ENCODE measurements at places on chromosomes 11 and 22.
A peak's percentile ranks its signal among the peaks of the same experiment; 100 is the strongest.

DNA sequence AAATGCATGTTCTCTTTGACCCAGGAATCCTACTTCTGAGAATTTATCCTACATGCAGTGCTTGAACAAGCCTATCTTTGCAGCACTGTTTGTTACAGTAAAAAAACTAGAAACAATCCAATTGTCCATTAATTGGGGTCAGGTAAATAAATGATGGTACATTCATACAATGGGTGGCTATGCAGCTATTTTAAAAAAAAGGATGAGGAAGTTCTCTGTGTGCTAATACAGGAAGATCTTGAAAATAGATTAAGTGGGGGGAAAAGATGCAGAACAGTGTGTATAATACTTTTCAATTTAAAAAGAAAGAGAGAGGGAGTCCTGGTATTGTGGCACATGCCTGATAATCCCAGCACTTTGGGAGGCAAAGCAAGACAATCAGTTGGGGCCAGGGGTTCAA lies 9.5 kb upstream of the CREB3L1 start:
- DNase-seq: no peak

GRCh38 chr22:10778296-10778814 lies 4749.6 kb upstream of the OR11H1 start:
- DNase-seq: no peak

DNA sequence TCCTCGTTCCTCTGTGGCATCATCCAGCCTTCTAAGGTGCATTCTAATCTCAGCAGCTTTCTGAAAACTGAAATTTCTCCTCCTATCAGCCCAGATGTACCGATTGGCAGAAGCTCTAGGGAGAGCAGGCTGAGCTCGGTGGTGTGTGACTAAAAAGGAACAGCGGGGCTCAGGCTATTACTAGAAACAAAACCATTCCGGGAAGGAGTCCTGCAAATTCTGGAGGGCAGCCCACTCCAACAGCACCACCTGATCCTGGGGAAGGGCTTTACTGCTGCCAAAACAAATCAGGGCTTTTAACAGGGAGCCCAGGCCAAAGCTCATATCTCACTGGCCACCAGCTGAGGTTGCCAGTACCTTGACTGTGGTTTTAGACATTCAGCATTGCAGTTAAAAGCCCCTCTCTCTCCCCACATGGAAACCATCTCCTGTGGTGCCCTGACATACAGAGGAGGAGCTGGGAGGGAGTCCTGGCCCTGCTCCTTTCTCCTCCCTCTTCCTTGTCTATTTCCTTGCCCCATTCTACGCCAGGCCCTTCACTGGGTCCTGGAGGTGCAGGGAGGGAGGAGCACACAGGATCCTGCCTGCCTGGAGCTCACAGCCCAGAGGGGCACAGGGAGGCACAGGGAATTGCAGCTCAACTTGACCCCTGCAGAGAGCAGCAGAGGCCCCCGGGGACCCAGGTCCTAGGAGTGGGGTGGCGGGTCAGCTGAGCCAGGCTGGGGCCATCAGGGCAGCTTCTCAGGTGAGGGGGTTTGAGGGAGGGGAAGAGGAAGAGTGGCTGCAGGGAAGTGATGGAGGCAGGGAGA lies 889 bp downstream of the PLAAT4 start:
- no peak for DNase-seq

DNA sequence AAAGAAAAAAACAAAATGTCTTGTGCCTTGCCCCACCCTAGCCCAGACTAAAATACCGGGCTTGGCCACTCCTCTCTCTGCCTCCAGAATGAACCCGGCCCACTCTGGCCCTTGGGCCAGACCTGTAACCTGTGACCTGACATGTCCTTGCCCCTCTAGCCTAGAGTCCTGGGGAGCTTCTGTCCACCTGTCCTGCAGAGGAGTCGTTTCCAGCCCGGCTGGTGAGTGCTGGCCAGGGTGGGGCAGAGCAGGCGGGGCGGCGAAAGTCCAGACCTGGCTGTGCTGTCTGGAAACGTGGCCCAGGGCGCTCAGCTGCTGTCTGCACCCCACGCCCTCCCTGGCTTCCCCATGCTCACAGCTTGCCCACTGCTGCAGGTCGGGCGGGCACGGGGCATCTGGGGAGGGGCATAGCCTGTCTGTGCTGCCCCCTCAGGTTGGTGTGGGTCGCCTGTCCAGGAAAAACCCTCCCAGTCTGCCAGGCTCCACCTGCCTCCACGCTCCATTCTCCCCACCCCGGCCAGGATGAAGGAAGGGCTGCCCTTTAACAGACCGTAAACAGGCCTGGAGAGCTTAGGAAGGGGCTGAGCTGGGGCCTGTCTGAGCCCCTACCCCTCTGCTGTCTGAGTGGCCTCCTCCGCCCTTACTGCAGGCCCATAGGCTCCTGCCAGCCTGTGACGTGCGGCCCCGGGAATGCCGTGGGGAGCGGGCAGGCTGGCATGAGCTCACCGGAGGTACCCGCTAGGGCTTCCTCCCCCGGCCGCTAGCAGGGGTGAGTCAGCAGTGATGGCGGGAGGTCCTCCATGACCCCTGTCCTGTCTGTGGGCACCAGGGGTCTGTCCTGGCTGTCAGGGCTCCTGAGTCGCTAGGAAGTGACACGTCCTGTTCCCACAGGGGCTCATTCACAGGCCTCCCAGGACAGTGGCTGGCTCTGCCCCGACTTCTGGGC lies 1.9 kb downstream of the CD151 start:
- no peak for DNase-seq

GRCh38 chr11:133823211-133823610 lies 22.1 kb downstream of the SPATA19 start:
- no peak for DNase-seq

DNA sequence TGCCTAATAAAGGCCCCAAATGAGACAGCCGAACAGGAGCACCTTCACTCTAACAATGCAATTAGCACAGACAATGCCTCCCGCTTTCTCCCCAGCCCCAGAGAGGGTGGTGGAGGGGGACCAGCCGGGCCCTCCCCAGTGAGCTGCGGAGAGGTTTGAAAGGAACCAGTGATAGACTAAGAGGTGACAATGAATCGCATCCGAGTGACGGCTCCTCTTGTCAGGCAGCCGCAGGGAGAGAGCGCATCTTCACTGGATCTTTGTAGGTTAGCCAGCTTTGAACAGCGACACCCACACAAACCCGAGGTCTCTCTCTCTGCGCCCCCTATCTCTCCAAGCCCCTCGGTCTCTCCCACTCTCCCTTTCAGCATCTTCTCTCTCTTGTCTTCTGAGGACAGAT lies 28.0 kb downstream of the FLRT1 start:
- DNase-seq: no peak

- DNase-seq: no peak
Observed at GRCh38 chr11:123188508-123189165, 6.4 kb downstream of the CLMP start.

- no peak for DNase-seq
Observed at GRCh38 chr11:111696556-111696955, 69.6 kb downstream of the PPP2R1B start.

GRCh38 chr11:67373648-67374570 lies 511 bp upstream of the CLCF1 start:
- DNase-seq: peak; percentile 79

- DNase-seq: no peak
Observed at GRCh38 chr22:32558681-32559355, 84.2 kb downstream of the FBXO7 start.

DNA sequence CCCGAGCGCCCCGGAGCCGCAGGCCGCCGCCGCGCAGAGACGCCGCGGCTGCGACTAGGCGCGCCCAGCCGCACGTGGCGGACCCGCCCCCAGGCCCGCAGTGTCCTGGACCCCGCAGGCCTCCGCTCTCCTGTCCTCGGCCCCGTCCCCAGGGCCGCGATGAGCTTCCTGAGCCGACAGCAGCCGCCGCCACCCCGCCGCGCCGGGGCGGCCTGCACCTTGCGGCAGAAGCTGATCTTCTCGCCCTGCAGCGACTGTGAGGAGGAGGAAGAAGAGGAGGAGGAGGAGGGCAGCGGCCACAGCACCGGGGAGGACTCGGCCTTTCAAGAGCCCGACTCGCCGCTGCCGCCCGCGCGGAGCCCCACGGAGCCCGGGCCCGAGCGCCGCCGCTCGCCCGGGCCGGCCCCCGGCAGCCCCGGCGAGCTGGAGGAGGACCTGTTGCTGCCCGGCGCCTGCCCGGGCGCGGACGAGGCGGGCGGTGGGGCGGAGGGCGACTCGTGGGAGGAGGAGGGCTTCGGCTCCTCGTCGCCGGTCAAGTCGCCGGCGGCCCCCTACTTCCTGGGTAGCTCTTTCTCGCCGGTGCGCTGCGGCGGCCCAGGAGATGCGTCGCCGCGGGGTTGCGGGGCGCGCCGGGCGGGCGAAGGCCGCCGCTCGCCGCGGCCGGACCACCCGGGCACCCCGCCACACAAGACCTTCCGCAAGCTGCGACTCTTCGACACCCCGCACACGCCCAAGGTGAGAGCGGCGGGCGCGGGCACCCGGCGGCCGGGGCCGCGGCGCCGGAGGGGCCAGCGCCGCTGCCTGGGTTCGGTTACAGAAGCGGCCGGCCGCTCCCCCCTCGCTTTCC lies 528 bp downstream of the WEE1 start:
- peak; percentile 8 for DNase-seq

GRCh38 chr22:39625569-39626537 lies 55.3 kb downstream of the CACNA1I start:
- DNase-seq: no peak

DNA sequence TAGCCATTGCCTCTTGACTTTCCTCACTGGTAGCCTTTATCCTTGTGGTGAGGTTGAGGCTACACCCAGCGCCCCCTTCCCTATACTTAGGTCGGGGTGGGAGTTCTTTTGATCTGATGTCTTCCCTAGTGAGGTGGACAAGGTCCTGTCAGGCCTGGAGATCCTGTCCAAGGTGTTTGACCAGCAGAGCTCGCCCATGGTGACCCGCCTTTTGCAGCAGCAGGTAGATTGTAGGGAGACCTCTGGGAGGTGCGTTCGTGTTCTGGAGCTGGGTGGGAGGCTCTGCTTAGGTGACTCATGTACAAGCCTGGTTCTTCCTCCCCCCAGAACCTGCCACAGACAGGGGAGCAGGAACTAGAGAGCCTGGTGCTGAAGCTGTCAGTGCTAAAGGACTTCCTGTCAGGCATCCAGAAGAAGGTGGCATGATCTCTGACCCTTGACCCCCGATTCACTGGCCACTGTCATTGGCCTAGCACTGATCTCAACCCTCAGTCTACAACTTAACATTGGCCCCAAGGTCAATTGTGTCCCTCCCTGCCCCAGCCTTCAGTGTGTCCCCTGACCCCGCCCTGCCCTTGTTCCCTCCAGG lies 4.9 kb downstream of the INPPL1 start:
- DNase-seq: no peak

GRCh38 chr11:94730153-94730552 lies 38.0 kb upstream of the AMOTL1 start:
- DNase-seq: no peak

GRCh38 chr11:125091247-125091876 lies 20.1 kb downstream of the TMEM218 start:
- DNase-seq: no peak

DNA sequence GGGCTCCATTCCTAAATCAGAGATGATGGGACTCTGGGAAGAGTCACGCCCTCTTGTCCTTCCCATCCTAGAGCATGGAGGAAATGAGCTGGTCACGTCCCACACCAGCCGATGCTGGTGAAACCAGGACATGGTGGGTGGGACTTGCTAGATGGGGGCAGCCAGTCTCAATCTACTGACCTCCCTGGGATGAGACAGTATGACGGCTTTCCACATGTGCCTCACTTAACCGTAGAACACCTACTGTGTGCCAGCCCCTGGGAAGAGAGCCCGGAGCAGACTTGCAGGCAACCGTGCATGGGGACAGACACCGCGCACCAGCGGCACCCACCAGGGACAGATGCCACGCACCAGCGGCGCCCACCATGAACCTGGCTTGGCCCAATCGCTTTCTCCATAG lies 3.8 kb downstream of the OSBPL5 start:
- DNase-seq: no peak

- DNase-seq: no peak
Observed at GRCh38 chr22:23533328-23533762, 46.7 kb downstream of the IGLL1 start.

DNA sequence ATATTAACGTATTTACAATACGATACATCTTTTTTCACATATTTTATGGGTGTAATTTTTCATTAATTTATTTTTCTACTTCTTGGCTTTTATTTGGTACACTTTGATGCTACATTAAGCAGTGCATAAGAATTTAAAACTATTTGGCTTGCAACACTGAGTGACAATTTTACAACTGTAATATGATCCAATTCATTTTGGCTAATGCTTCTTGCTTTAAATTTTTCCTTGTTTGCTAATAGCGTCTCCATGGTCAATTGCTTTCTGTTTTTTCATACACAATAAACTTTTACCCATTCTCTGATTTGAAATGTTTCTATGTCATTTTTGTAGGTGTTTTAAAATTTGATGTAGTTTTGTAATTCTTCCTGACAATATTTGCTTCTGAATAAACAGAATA lies 773.2 kb downstream of the FAM181B start:
- DNase-seq: no peak

GRCh38 chr22:20965888-20966855 lies 883 bp upstream of the AIFM3 start:
- DNase-seq: no peak

GRCh38 chr11:83722392-83723119 lies 436.4 kb upstream of the CCDC90B start:
- no peak for DNase-seq

DNA sequence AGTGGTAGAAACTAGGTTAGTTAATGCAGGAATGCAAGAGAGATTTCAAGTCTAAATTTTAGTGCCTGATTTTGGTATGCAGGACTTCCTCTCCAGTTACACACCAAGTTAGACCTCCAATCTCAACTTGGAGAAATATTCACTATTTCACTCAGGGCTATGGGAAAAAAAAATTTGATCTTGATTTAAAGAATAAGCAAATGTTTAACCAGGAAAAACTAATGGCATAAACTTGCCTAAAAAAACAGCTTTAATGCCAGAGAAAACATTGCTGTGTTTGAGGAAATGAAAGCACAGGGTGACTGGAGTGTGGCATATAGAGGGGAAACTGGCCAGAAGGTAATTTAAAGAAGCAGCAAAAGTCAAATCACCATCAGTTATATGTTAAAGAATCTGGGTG lies 575.4 kb upstream of the LRRC4C start:
- DNase-seq: no peak

DNA sequence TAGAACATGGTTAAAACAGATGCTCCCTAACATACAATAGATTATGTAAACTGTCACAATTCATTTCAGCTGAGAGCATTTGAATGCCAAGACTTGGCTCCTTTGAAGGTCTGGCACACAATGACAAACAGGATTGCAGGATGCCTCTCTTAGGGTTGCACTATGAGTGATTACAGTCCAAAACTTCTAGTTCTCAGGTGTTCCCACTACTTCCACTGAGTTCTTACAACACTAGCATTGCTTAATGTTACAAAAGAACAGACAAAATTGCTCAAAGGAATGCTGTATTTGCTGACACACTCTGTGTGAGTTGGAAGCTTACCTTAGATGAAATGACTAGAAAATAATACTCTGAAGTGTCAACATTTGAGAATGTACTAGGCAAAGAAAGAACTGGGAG lies 2413.8 kb upstream of the RAG2 start:
- no peak for DNase-seq

GRCh38 chr11:105878510-105878909 lies 143.5 kb downstream of the MSANTD4 start:
- DNase-seq: no peak

DNA sequence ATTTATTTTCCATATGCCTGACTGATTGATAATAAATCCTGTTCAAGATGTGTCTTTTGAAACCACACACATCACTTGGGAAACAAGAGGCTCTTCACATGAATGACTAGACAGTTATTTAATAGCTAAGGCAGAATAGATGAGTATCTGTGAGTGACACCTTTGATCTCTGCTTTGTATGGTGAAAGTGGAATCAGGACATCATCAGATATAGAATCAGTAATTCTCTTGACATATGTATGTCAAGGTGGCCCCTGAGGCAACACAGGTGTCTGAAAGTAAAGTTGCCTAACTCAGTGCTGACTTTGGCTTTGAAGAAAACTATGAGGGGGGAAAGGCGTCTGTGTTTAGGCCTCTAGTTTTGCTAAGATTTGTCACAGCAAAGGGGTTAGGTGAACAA lies 11.5 kb upstream of the CASP4 start:
- no peak for DNase-seq
